Cerebellar cortex (tissue), 1 donor: ENCODE measurements at places on chromosomes 1 and 21.

GRCh38 chr1:216388558-216388957 lies 34.7 kb downstream of the USH2A start:
- DNase-seq, result no peak

DNA sequence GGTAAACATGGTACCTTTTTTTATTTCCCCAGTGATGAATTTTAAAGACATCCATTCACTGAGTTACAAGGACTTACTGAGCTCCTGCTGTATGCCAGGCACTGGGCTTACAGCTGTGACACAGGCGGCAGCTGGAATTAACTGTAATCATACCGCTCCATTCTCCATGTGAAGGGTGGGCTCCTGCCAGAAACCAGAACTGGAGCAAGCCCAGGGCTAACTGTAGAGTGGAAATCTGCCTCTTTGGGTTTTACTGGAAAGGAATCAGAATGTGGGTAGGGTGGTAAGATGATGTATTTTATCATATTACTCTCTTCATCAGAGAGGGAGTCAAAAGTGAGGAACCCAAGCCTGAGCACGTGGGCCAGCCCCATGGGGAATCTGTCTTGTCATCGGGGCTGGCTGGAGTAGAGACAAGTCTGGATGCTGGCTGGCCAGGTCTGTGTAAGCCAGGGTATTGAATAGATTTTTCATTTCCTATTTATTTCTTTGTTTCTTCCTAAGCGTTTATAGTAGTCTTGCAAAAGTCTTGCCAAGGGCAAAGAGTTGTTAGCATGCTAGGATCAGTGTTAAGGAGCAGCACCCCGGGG lies 21.5 kb downstream of the FGGY start:
- no peak for DNase-seq

DNA sequence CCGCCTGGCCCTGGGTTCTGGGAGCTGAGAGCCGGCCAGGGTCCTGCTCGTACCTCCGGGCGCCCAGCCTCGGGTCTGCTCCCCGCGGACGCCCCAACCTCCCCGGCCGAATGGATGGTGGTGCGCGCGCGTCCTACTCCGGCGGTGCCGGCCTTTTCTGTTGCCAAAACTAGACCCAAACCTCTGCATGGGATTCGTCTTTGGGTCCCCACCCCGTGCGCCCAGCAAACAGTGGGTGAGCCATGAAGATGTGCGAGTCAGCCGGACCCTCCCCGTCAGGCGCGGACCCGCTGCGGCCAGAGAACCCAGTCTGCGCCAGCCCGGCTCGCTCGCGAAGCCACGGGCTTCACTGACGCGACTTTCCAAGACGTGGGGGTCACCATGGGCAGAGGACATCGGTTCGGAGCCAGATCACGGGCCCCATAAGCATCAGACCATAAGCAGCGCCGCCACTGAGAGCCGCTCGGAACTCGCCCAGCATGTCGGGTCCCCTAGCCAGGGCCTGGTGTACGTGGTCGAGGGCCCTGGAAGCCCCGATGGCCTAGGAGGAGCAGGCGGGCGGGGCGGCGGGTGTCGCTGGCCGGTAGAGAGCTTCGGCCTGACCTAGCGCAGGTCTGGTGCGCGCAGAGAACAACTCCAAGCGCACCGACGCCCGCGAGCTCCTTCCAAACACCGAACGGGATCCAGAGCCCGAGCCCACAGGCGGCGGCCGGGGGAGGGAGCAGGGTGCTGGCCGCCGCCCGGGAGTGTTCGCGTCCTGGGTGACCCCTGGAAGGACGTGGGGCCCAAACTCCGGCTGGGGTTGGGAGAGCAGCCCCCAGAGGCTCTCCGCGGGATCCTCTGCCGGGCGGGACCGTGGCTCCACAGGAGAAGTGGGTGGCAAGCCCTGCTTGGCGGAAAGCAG lies 1.0 kb upstream of the TP73 start:
- no peak for DNase-seq

DNA sequence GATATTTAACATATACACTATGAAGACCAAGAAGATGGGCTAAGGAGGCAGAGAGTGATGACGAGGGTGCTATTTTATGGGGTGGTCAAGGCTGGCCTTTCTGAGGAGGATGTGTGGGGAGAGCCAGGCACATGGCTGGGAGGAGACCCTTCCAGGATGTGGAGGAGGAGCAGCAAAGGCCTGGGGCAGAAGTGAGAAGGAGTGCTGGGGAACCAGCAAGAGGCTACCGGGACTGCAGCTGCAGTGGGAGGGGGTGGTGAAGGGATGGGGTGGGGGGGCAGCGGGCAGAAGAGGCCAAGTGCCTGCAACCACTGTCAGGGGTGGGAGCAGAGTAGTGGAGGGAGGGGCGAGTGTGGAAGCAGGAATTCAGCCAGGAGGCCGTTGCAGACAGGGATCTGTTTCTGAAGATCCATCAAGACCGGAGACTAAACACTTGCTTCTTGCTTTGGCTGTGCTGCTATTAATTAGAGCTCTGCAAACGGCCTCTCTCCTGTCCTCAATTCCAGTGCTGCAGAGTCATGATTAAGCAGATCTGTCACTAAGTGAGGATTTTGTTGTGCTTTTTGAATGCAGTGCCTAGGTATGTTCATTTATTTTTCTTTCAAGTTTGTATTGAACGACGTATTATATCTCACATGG lies 89.9 kb downstream of the IER5 start:
- DNase-seq, result no peak

DNA sequence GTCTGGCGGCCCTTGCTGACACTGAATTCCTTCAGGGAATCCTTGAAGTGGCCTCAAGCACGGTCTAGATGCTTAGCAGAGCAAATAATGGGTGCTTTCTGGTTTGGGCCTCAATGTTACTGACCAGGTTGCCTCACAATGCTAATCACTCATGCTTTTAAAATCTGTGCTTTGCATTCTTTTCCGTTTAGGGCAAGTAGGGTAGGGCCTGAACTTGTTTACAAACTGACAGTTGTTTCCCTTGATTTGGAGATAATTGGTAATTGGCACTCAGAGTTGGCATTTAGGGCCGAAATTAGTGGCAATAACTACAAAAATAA lies 1.4 kb downstream of the VPS13D start:
- no peak for DNase-seq

- no peak for DNase-seq
These were observed 49.7 kb downstream of the MYSM1 start for GRCh38 chr1:58650141-58650540.

DNA sequence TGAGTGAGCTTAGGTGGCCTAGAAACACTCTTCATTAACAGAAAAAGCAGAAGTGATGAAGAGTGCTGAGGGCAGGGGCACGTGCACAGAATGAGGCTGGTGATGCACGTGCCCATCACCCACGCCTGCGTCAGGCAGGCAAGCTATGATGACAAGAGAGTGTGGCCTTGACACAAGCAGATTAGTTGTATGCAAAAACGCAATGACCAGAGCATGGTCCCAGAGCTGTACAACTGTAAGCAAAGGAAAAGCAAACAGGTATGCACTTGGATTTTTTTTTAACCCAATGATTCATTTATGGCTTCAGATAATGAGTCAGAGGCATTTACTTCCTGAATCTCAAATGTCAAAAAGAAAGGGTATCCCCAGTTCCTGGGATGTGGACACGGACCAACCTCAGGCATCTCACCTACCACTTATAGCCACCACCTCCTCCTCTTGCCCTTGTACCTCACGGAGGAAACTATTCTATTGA lies 9.1 kb upstream of the TMEM61 start:
- no peak for DNase-seq

- no peak for DNase-seq
These were observed 97.6 kb downstream of the APP start for GRCh38 chr21:26072666-26073615.

DNA sequence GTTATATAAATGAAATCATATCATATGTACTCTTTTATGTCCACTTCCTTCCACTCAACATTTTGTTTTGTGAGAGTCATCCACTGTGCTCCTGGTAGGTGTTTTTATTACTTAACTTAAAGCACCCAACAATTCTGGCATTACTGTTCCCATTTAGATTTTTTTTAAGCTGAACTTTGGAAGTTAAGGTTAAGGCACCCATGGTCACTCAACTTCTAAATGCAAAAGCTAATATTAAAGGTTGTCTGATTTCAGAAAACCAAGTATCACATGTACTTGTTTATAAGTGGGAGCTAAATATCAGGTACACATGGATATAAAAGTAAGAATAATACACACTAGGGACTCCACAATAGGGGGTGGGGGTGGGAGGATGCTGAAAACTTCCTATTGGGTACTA lies 42.7 kb downstream of the SCMH1 start:
- no peak for DNase-seq

DNA sequence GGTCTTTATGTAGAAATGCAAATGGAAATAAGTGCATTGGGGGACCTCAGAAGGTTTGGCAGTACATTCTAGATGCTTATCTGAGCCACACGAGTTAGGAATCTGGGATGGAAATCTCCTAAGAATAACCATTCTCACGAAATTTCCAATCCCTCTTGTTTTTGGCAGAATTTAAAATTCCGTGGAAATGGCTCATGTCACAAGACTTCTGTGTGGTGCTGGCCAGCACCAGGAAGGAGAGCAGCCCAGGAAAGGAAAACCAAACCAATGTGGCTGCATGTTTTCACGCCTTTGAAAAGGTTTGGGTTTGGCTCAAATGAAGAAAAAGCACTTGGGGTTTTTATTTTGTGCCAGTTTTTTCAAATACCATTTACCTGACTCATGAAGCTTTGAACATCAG lies 80.1 kb upstream of the KCNK2 start:
- DNase-seq, result no peak

GRCh38 chr1:83883979-83884378 lies 115.0 kb downstream of the TTLL7 start:
- DNase-seq, result no peak

GRCh38 chr1:16971341-16972188 lies 8.9 kb downstream of the MFAP2 start:
- DNase-seq, result peak; percentile 54

GRCh38 chr1:34057347-34058130 lies 107.5 kb downstream of the CSMD2 start:
- no peak for DNase-seq

- DNase-seq, result no peak
These were observed 94.0 kb upstream of the KCND3 start for GRCh38 chr1:112083487-112083886.

GRCh38 chr1:27476237-27476636 lies 13.7 kb downstream of the WASF2 start:
- DNase-seq, result no peak

GRCh38 chr1:88376421-88376820 lies 307.7 kb upstream of the PKN2 start:
- DNase-seq, result no peak

- no peak for DNase-seq
These were observed 19.9 kb upstream of the HMGCL start for GRCh38 chr1:23845163-23845562.

- no peak for DNase-seq
These were observed 3.8 kb downstream of the TMEM54 start for GRCh38 chr1:32897082-32898049.

DNA sequence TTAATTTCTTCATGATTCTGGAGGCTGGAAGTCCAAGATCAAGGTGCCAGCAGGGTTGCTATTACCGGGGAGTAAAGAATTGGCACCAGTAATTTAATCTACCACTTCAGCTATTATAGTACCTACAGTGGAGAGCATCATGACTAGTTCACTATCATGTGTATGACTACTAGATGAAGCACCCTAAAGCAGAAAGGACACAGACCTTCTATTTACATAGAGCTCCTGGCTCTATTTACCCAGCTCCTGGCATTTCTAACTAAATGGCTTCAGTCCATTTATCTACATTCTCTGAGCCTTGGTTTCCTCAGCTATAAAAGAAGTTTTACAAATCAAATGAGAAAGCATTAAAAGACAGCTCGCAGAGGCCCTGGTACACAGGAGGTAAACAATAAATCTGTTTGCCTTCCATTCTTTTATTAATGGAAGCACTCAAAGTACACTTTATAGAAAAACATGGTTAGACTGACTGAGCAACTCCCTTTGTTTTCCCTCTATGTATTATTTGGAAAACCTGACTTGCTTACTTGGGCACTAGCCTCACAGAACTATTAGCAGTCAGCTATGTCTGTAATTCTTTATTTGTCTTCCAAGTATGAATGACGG lies 203.0 kb downstream of the SLC35F3 start:
- no peak for DNase-seq

- no peak for DNase-seq
These were observed 137.9 kb upstream of the UBE2U start for GRCh38 chr1:64065571-64065970.

- no peak for DNase-seq
These were observed 11.7 kb downstream of the COL6A2 start for GRCh38 chr21:46109313-46110221.

- DNase-seq, result no peak
These were observed 48.6 kb upstream of the ASPM start for GRCh38 chr1:197195100-197195499.

DNA sequence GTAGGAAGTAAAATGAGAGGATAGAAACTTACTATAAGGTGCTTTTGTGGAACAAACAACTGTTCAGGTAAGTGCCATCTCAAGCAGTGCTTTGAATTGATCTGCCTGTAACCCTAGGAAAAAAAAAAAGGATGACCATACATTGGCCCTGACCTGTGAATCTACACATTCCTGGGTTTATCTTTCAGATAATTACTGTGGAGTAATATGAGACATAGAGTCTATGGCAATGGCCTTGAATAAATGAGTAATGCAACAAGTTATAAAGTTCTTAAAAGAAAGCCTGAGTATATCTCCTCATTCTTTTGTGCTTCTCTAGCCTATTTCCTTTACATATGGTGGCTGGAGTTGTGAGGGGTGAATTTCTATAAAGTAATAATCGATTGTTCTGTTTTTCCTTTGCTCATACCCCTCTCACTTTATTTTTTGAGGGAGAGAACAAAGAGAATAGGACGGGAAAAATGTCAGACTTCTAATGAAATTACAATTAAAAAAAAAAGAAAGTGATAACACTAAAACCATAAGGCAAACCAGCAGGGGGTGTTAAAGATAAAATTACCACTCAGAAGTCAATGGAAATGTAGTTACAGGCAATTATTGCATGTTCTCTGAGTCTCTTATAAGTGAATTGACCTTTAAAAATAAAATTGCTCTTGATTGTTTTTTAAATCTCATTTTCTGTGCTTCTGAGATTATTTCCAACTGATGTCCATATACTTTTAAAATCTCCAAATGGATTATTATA lies 12.4 kb upstream of the ATP1A1 start:
- no peak for DNase-seq

- DNase-seq, result no peak
These were observed 37.2 kb upstream of the IPO9 start for GRCh38 chr1:201791779-201792173.

GRCh38 chr1:29439615-29440014 lies 203.3 kb downstream of the PTPRU start:
- DNase-seq, result no peak

DNA sequence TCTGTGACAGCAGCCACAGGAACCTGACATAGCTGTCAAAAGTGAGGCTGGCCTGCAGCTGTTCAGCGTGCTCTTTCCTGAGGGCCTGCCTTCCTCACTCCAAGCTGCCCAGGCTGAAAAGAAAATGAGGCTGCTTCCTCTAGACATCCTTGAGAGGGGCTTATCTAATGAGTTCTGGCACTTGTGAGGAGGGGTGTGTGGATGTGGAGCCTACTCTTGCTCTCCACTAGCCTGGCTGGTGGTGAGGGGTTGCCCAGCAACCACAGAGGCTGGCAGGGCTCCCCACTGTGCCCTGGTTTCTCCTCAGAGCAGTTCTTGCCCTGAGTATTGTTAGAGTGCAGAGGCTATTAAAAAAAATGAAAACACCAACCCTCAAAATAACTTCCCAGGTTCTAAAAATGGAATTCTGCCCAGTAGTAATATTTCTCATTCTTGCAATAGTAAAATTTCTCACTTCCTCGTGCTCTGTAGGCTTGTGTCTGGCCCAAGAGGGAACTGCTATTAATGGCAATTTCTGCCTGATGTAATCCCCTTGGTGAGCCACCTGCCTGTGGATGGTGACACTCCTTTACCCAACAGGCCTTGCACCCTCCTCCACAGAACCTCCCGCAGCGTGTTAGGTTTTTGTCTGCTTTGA lies 52.6 kb upstream of the EPS8L3 start:
- DNase-seq, result no peak
